Pancreas (tissue), 10 donors: ENCODE measurements at places on chromosomes 5 and 9. TPM values are rescaled to one million over a fixed set of nuclear protein-coding genes. Genes with fewer than 3 reads are reported as not detected.
A peak's percentile ranks its signal among the peaks of the same experiment; 100 is the strongest.

DNA sequence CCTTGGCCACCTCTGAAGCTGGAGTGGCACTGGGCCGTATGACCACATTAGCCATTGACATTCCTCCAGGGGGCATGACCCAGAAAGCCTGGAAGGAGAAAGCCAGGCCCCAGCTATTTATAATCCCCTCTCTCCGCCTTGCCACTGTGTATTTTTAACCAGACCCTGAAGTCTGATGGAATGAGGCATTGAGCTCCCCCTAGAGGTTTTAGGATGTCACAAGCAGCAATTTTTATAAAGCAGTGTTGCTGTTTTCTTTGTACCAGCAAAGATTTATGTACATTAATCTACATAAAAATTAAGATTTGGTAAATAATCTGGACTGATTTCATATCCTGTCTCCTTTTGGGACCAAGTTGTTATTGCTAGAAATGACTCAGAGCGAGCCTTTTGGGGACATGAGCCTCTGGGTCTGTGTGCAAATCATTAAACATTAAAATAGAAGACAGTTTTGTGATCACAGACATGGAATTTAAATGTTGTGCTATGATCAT, 127.1 kb downstream of the TRIO start:
- no peaks in the 10 kb centered on the region for H3K36me3 ChIP-seq
- peak; percentile 30 for DNase-seq
- no peak overlapping the region for H3K27ac ChIP-seq
- H3K4me3 ChIP-seq: no peak overlapping the region
- no peaks in the 10 kb centered on the region for H3K27me3 ChIP-seq
- no peaks in the 10 kb centered on the region for H3K4me1 ChIP-seq

GRCh38 chr5:52989781-52990527, 802 bp downstream of the ITGA2 start:
- peak overlapping the region; percentile 69 for H3K4me3 ChIP-seq
- peak; percentile 41 for DNase-seq
- peaks cover 3% of the 10 kb centered on the region for H3K4me1 ChIP-seq
- H3K36me3 ChIP-seq: no peaks in the 10 kb centered on the region

GRCh38 chr5:132898094-132898493, 24.6 kb downstream of the LEAP2 start:
- H3K27ac ChIP-seq: no peak overlapping the region
- no peak for DNase-seq
- no peaks in the 10 kb centered on the region for H3K36me3 ChIP-seq
- no peaks in the 10 kb centered on the region for H3K4me1 ChIP-seq

DNA sequence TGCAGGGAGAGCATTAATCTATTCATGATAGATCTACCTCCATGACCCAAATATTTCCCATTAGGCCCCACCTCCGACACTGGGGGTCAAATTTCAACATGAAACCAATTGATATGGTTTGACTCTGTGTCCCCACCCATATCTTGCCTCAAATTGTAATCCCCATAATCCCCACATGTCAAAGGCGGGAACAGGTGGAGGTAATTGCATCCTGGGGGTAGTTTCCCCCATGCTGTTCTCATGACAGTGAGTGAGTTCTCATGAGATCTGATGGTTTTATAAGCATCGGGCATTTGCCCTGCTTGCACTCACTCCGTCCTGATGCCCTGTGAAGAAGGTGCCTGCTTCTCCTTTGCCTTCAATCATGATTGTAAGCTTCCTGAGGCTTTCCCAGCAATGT, 153.5 kb downstream of the SV2C start:
- no peak overlapping the region for H3K27ac ChIP-seq
- H3K27me3 ChIP-seq: no peaks in the 10 kb centered on the region
- H3K4me3 ChIP-seq: no peak overlapping the region
- H3K4me1 ChIP-seq: no peaks in the 10 kb centered on the region
- DNase-seq: no peak

PCDHAC1 gene
- total RNA-seq: 1.5 TPM

DNA sequence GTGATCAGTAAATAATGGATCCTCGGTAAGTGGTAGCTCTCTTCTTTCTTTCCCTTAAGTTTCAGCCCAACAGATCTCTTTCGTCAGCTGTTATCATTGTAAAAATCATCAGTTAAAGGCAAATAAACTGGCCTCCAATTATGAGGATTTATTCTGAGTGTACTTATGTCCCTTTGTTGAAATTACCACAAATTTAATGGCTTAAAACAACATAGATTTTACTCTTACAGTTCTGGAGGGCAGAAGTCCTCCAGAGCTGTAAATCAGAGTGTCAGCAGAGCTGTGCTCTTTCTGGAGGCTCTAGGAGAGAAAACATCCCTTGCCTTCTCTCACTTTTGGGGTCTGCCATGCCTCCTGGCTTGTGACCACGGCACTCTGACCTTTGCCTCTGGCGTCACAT, 104.6 kb downstream of the INSYN2B start:
- H3K4me3 ChIP-seq: no peak overlapping the region
- no peaks in the 10 kb centered on the region for H3K27me3 ChIP-seq
- H3K4me1 ChIP-seq: no peaks in the 10 kb centered on the region
- H3K27ac ChIP-seq: no peak overlapping the region
- DNase-seq: no peak

GRCh38 chr9:2597483-2597882, 24.1 kb upstream of the VLDLR start:
- no peaks in the 10 kb centered on the region for H3K36me3 ChIP-seq
- H3K27ac ChIP-seq: no peak overlapping the region
- H3K27me3 ChIP-seq: no peaks in the 10 kb centered on the region

GRCh38 chr5:14179446-14179845, 36.3 kb downstream of the TRIO start:
- peaks cover 11% of the 10 kb centered on the region for H3K4me1 ChIP-seq
- H3K36me3 ChIP-seq: no peaks in the 10 kb centered on the region
- H3K27me3 ChIP-seq: no peaks in the 10 kb centered on the region
- H3K27ac ChIP-seq: no peak overlapping the region

DNA sequence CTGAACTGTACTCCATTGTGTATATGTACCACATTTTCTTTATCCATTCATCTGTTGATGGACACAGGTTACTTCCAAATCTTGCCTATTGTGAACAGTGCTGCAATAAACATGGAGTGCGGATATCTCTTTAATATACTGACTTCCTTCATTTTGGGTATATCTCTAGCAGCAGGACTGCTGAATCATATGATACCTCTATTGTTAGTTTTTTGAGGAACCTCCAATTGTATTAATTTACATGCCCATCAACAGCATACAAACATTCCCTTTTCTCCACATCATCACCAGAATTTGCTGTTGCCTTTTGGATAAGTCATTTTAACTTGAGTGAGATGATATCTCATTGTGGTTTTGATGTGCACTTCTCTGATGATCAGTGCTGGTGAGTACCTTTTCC, 81.8 kb upstream of the FAM120A start:
- no peak overlapping the region for H3K27ac ChIP-seq
- no peaks in the 10 kb centered on the region for H3K4me1 ChIP-seq
- H3K36me3 ChIP-seq: no peaks in the 10 kb centered on the region
- no peak for DNase-seq
- H3K4me3 ChIP-seq: no peak overlapping the region

- no peaks in the 10 kb centered on the region for H3K4me1 ChIP-seq
- no peaks in the 10 kb centered on the region for H3K27me3 ChIP-seq
- no peak for DNase-seq
- H3K27ac ChIP-seq: no peak overlapping the region
- no peaks in the 10 kb centered on the region for H3K36me3 ChIP-seq
- H3K4me3 ChIP-seq: no peak overlapping the region
These were observed 729 bp downstream of the CDHR2 start for GRCh38 chr5:176549871-176550270.

DNA sequence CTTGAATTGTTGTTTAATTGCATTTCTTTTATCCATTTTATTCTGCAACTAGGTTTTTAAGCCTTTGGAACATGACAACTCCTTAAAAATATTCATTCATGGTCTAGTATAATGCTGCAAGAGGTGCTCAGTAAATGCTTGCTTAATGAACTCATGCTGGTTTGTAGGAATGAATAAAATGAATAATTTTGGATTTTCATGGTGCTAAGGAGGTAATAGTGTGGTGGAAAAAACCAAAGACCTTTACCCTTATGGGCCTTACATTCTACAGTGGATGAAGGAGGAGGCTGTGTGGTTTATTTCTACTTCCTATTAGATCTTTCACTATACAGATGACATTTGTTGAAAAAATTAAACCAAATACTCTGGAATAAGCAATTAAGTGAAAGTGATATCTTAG, 43.4 kb downstream of the LRRTM2 start:
- H3K36me3 ChIP-seq: no peaks in the 10 kb centered on the region
- no peak for DNase-seq
- H3K27me3 ChIP-seq: no peaks in the 10 kb centered on the region
- H3K27ac ChIP-seq: no peak overlapping the region
- no peak overlapping the region for H3K4me3 ChIP-seq

DNA sequence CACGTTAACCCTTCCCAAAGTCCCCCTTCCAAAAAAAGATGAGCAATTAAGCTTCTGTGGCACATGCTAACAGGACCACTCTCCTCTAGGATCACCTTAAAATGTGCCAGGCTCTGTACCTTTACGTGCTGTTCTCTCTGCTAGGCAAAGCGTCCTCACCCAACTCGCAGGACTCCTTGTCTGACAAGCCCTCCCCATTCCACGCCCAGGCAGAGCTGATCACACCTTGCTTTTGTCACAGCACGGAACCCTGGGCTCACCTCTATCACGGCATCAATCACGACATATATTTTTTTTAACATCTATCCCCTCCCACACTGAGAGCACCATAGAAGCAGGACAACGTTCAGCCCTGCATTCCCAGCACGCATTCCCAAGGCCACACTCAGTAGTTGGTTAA, 47.1 kb downstream of the CDK5RAP2 start:
- no peak overlapping the region for H3K4me3 ChIP-seq
- H3K27ac ChIP-seq: no peak overlapping the region
- DNase-seq: no peak
- H3K27me3 ChIP-seq: no peaks in the 10 kb centered on the region
- H3K36me3 ChIP-seq: no peaks in the 10 kb centered on the region

GRCh38 chr5:133460172-133460758, 152.1 kb downstream of the FSTL4 start:
- no peaks in the 10 kb centered on the region for H3K27me3 ChIP-seq
- no peaks in the 10 kb centered on the region for H3K4me1 ChIP-seq
- H3K27ac ChIP-seq: no peak overlapping the region
- no peak for DNase-seq
- H3K4me3 ChIP-seq: no peak overlapping the region
- H3K36me3 ChIP-seq: no peaks in the 10 kb centered on the region

- H3K4me1 ChIP-seq: no peaks in the 10 kb centered on the region
- H3K4me3 ChIP-seq: no peak overlapping the region
- no peaks in the 10 kb centered on the region for H3K36me3 ChIP-seq
These were observed 24.4 kb downstream of the TNC start for GRCh38 chr9:115093520-115093919.

- H3K4me1 ChIP-seq: peaks cover 12% of the 10 kb centered on the region
- no peaks in the 10 kb centered on the region for H3K27me3 ChIP-seq
- DNase-seq: peak; percentile 67
- peak overlapping the region; percentile 78 for H3K4me3 ChIP-seq
- H3K27ac ChIP-seq: peak overlapping the region; percentile 88
These were observed 1.2 kb upstream of the GCNT4 start for GRCh38 chr5:75053304-75054133.

DNA sequence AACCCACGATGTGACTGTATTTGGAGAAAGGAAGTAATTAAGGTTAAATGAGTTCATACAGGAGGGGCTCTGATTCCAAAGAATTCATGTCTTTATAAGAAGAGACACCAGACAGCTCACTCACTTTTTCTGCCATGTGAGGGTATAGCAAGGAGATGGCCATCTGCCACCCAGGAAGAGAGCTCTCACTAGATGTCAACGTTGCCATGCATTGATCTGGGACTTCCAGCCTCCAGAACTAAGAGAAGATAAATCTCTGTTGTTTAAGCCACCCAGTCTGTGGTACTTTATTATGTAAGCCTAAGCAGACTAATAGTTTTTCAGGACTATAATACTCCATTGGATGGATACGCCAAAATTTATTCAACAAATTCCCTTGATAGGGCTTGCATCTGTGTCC, 89.8 kb upstream of the RAD23B start:
- no peak overlapping the region for H3K27ac ChIP-seq
- no peaks in the 10 kb centered on the region for H3K4me1 ChIP-seq
- H3K4me3 ChIP-seq: no peak overlapping the region
- no peaks in the 10 kb centered on the region for H3K36me3 ChIP-seq
- no peak for DNase-seq

DNA sequence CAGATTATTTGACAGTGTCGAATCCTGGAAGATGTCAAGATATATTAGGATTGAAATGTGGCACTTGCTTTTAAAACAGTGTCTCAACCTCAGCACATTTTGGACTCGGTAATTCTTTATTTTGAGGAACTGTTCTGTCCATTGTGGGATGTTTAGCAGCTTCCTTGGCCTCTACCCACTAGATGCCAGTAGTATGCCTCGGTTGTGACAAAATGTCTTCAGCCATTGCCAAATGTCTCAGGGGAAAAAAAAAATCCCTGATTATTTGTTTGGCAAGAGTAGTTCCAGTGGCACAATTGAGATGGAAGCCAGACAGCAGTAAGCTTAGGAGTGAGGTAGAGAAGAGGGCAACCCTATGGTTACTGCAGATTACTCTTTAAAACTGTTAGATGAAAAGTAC, 694.5 kb upstream of the RIOK2 start:
- no peaks in the 10 kb centered on the region for H3K27me3 ChIP-seq
- H3K4me3 ChIP-seq: no peak overlapping the region
- no peaks in the 10 kb centered on the region for H3K4me1 ChIP-seq
- H3K36me3 ChIP-seq: no peaks in the 10 kb centered on the region

PCDHGC4 gene
- 1.1 TPM for total RNA-seq

DNA sequence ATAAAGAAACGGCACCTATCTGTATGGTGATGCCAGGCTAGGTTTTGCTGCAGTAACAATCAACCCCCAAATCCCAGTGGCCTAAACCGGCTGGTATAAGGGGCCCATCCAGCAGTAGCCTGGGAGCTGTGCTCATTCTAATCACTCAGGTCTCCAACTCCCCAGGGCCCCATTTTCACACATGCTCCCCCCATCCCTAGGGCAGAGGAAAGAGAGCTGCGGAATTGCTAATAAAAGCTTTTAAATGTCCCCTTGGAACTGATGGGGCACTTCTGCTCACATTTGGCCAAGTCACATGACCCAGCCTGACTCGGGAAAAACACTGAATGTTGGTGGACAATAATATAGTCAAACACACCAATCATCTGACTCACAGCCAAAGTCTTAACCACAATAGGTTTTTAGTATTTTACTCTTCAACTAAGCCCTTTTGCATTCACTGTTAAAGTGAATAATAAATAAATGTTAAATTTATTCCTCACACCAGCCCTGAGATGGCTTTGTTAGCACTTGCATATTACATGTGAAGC, 1.6 kb downstream of the FBLL1 start:
- H3K36me3 ChIP-seq: no peaks in the 10 kb centered on the region
- H3K4me3 ChIP-seq: no peak overlapping the region
- H3K4me1 ChIP-seq: no peaks in the 10 kb centered on the region
- no peak for DNase-seq
- no peak overlapping the region for H3K27ac ChIP-seq

IL13 gene
- total RNA-seq: not detected
